ENCODE measurements at places on chromosomes 5 and 9.

GRCh38 chr9:34496149-34496712 lies 26.6 kb downstream of the ENHO start:
- DNase-seq, result no peak

GRCh38 chr5:38832810-38833209 lies 13.0 kb upstream of the OSMR start:
- DNase-seq, result no peak

DNA sequence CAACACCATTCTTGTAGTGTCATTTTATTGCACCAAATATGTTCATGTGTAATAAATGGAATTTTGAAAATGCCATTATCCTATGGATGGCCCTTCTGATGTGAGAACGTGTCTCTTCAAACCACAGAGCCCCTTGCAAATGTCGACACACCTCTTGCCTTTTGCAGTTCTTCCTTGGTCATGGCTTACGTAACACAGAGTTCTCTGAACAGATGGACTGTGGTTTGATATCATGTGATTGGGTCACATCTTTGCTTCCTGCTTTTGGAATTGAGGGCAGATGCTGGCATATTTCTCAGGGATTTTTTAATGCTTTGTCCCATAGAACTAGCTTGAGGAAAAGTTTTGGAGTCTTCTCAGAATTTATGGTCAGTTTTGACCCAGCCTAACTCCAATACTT lies 4.6 kb downstream of the TGFBR1 start:
- no peak for DNase-seq

GRCh38 chr5:170542691-170543293 lies 39.0 kb downstream of the KCNIP1 start:
- no peak for DNase-seq

GRCh38 chr5:153429761-153430380 lies 60.6 kb upstream of the GRIA1 start:
- no peak for DNase-seq

Measured in CD4-positive, alpha-beta T cell treated with Interleukin-6 for 4 hours (primary cell).